ENCODE measurements at places on chromosomes 5 and 9.
A peak's percentile ranks its signal among the peaks of the same experiment; 100 is the strongest.

DNA sequence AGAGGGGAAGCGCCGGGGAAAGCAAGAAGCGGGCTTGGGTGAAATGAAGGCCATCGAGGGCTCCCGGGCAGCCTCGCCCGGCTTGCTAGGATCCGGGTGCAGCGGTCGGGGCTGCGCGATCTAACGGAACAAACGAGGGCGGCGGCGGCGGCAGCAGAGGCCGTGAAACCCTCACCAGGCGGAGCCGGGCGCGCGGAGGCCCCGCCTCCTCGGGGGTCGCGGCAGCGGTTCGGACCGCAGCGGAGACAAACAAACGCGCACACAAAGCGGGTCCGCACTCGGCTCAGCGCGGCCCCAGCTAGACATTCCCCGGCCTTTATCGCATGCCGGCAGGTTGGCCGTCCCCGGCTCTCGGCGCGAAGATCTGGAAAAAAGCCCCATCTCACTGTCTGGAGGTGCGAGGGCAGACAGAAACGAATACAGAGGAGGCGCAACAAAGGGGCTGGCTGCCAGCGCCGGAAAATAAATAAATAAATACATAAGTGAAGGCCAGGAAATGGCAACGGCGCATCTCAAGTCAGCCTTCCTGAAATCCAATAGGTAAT, 10.5 kb upstream of the TRIM36 start:
- no peak for DNase-seq

GRCh38 chr5:107887166-107887943, 216.6 kb upstream of the EFNA5 start:
- DNase-seq, result no peak

DNA sequence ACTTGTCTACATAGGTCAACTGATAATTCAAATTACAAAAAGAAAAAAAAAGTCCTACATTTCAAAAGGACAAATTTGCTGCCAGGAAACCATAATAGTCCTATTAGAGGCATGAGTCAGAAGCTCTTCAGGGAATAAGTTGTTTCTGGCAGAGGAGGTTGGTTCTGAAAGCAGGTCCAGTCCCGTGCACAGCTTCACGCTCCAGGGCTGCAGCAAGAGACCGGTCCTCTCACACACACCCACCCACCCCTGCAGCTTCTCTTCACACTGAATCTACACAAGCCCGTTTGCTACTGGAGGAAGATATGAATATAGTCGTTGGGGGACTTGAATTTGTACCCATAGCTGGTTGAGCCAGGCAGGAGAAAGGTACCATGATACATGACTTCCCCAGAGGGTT, 36.9 kb upstream of the SLC1A3 start:
- peak; percentile 40 for DNase-seq

- DNase-seq, result no peak
Measured at GRCh38 chr9:89919171-89919681, 314.4 kb downstream of the GADD45G start.

GRCh38 chr5:79791843-79792242, 102.2 kb downstream of the CMYA5 start:
- DNase-seq, result no peak

- DNase-seq, result no peak
Measured at GRCh38 chr5:127002390-127002789, 28.0 kb downstream of the MARCHF3 start.

DNA sequence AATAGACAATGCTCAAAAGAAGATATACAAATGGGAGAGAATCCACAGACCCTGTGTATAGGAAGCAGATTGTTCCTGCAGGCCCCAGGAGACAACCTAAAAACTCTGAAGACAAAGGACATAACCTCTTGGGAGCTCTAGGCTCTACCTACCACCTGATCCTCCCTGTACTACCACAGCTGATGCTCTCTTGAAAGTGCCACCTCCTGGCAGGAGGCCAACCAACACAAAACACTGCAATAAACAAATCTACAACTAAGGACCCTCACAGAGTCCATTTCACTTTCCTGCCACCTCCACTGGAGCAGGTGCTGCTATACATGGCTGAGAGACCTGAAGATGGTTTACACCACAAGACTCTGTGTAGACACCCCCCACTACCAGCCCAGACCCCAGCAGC, 49.0 kb downstream of the STARD4 start:
- no peak for DNase-seq

GRCh38 chr9:4923141-4923540, 61.9 kb upstream of the JAK2 start:
- DNase-seq, result no peak

DNA sequence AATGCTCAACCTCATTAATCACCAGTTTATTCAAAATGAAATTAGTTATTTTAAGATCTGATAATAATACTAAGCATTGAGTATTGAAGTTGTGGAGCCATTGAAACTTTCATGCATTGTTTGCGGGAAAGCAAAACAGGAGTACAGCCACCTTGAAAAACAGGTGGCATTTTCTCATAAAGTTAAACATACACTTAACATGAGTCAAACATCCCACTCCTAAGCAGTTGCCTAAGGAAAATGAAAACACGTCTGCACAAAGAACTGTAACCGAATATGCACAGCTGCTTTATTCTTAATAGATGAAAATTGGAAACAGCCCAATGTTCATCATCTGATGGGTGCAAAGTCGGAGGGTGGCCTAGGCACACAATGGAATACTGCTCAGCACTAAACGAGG, 177.3 kb downstream of the IRX2 start:
- no peak for DNase-seq

DNA sequence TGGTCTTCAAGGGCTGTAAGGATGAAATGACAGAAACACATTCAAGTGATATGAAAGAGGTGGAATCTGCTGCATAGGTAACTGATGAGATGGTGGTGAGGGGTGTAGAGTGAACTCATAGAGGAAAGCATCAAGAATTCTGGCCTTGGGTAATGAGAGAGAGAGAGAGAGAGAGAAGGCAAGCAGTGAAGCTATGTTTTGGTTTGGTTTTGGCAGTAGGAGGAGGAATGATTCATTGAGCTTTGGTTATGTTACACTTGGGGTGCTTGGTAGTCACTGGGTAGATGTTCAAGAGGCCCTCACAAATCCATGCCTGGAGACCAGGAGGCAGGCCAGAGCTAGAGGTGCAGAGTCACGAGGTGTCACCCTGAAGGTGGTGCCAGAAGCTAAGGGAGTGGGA, 89.5 kb downstream of the EGFLAM start:
- DNase-seq, result no peak

DNA sequence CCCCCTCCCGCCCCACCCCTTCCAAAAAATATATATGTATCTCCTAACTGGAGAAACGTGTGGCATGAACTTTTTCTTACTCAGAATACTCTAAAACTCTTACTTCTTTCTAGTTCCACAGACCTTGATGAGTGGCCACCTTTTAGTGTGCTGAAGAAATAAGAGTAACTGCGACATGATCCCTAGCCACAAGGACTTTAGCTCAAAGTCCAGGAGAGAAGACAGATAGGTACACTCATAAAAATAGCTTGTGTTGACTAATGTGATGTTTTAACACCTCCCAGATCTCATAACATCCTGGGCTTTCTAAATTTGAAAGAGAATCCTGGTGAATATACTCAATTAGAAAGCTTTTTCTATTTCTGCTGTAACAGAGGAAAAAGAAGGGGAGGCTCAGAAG, 1005.0 kb upstream of the DMAC1 start:
- no peak for DNase-seq

DNA sequence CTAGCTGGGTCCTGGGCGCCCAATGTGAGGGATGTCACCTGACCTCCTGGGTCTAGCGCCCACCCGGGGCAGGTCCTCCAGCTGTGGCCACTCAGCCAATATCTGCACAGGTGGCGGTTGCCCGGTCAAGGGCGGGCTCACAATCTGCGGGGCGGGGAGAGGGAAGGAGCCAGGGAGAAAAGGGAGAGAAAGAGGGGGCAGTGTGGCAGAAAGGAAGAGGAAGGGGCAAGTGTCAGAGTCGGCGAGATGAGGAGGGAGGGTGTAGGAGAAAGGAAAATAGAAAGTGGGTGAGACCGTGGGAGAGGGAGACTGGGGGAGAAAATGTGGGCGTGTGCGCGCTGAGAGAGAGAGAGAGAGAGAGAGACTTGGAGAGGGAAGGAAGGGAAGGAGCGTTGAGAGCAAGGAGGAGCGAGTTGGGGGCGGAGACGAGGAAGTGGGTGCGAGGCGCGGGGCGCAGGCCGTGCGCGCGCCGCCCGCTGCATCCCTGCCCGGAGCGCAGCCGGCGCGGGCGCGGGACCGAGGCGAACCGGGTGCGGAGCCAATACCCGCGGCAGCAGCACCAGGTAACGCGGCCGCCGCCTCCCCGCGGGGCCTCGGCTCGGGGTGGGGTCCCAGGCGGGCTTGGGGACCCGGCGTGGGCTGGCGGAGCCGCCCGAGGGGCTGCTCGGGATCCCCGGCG, at the start of gene HRH2:
Gene HRH2, plus strand, starts transcription at position 479 of the 679 bp plus-strand sequence. CDS start 25,163 bp downstream, outside the sequence.
- no peak for DNase-seq

GRCh38 chr5:41649659-41650058, 139.3 kb upstream of the PLCXD3 start:
- DNase-seq, result no peak

GRCh38 chr5:23014266-23014665, 161.1 kb upstream of the CDH12 start:
- no peak for DNase-seq

DNA sequence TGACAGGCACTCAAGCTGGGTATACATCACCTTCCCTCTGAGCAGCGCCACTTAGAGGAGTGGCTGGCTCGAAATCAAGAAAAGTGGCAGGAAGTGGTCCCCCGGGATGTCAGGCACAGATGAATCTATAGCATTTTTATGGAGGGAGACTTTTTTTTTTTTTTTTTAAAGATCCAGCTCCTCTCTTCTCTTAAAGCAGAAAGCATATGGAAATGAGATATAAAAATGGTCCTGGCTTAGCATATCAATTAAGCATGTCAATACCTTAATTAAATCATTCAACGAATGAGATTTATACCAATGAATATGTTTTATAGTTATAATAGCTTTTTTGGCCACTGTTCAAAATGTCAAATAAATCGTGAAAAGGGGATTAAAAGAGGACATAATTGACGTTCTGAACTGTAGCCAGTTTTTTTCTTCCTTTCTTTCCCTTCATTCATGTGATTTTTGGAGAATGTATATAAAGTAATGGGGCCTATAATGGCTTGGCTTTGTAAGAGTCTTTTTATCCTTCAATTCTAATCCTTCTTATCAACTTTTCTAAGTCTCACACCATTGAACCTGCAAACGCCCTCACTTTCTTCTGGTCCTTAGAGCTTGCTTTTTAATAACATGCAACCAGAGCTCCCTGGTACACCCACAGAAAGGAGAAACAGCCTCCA, 319.2 kb upstream of the PANK3 start:
- no peak for DNase-seq

GRCh38 chr9:132071847-132072507, 7.7 kb downstream of the MED27 start:
- DNase-seq, result no peak

- peak; percentile 44 for DNase-seq
Measured at GRCh38 chr5:129945028-129945427, 40.8 kb downstream of the CHSY3 start.

- no peak for DNase-seq
Measured at GRCh38 chr5:172413601-172414171, 40.6 kb downstream of the SH3PXD2B start.

DNA sequence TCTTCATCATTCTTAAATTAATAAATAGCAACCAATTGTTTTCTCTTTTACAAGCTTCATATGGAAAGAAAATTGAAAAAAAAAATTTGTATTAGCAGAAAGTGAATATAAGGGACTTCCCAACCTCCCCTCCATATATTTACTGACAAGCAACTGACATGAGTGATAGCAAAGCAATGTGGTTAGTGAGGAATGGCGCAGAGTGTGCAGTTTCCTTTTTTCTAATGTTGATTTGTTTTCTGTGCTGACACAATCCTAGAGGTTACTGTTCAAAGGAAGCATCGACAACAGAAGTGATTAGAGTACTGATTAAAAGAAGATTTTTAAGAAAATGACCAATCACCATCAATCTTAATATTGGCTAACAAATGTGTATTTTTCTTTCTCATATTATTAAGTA, 1.7 kb upstream of the PTGER4 start:
- DNase-seq, result no peak

Data from brain pericyte (primary cell).